ENCODE measurements at places on chromosomes 11 and 22. TPM values are rescaled to one million over a fixed set of nuclear protein-coding genes. Genes with fewer than 3 reads are reported as not detected.

The ESAM gene
- total RNA-seq = 490 TPM

The UPK3A gene
- total RNA-seq = not detected

The TEX12 gene
- not detected for total RNA-seq

The OR8K5 gene
- total RNA-seq = not detected

The P2RY6 gene
- 0.74 TPM for total RNA-seq

The OR51I1 gene
- total RNA-seq = 1.2 TPM

The SCN4B gene
- 3.1 TPM for total RNA-seq

The OR1S2 gene
- not detected for total RNA-seq

The OR2D3 gene
- not detected for total RNA-seq

The RIBC2 gene
- 0.54 TPM for total RNA-seq

The GGT5 gene
- total RNA-seq = 1.6 TPM

The E2F8 gene
- 0.92 TPM for total RNA-seq

The CD82 gene
- total RNA-seq = 16.1 TPM

The C22orf31 gene
- not detected for total RNA-seq

The OR8I2 gene
- not detected for total RNA-seq

The FAT3 gene
- 17.6 TPM for total RNA-seq

The PPM1F gene
- 244 TPM for total RNA-seq

The RTN4R gene
- 19.0 TPM for total RNA-seq

The VPS11 gene
- 32.7 TPM for total RNA-seq

The CEP126 gene
- total RNA-seq = 9.4 TPM

The RHOD gene
- total RNA-seq = 10.5 TPM

The TMA7B gene
- 1.0 TPM for total RNA-seq

The IGSF9B gene
- 6.6 TPM for total RNA-seq

The PANX1 gene
- 9.9 TPM for total RNA-seq

The TMEM109 gene
- 95.1 TPM for total RNA-seq

The PIH1D2 gene
- 2.5 TPM for total RNA-seq

The JRKL gene
- 7.2 TPM for total RNA-seq

The LBHD1 gene
- 11.2 TPM for total RNA-seq

Data from endothelial cell (in vitro differentiated cells).